Tibial nerve (tissue), 4 donors: ENCODE measurements at places on chromosomes 12 and 14. TPM values are rescaled to one million over a fixed set of nuclear protein-coding genes. Genes with fewer than 3 reads are reported as not detected.

DNA sequence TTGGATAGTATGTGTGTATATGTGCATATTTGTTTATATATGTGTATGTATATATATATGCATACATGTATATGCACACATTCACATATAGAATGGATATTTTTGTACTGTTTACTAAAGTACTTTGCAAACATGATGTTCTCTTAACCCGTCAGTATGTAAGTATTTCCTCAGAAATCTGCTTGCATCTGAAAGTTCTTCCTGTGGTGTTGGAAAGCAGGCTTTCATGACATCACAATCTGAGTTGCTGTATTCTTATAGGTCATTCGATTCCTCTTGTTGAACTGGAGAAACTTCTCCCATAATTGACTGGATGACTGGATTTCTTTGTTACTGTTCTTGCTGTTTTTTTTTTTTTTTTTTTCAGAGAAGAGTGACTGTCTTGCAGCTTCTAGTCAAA is 29.1 kb downstream of the GABARAPL1 start:
- no peak for DNase-seq

The AVPR1A gene
- 4.8 TPM for total RNA-seq

GRCh38 chr12:99029511-99030271 is 384.6 kb downstream of the APAF1 start:
- no peak for DNase-seq

DNA sequence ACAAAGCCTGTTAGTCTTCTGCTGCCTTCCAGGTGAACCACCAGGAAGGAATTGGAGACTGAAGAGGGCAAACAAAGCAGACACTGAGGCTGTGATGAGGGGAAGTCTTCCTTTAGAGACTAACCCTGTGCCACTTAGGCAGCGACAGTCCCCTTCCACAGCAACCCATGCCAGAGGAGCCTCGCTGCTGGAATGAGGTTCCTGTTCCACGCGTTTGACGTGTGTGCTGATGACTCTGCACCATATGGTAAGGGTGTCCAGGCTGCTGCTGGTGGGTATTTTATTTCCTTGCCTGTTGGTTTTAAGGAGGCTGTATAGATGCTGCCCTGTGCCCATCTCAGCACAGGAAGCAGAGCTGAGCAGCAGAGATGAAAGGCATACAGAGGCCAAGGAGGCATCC is 361.9 kb upstream of the FKBP4 start:
- DNase-seq, result no peak

- DNase-seq, result no peak
Measured at GRCh38 chr14:63308723-63309317, 9.9 kb downstream of the GPHB5 start.

The RILPL2 gene
- total RNA-seq, result 5.2 TPM

The ABCB9 gene
- 5.1 TPM for total RNA-seq

The TEX22 gene
- total RNA-seq, result 1.3 TPM

DNA sequence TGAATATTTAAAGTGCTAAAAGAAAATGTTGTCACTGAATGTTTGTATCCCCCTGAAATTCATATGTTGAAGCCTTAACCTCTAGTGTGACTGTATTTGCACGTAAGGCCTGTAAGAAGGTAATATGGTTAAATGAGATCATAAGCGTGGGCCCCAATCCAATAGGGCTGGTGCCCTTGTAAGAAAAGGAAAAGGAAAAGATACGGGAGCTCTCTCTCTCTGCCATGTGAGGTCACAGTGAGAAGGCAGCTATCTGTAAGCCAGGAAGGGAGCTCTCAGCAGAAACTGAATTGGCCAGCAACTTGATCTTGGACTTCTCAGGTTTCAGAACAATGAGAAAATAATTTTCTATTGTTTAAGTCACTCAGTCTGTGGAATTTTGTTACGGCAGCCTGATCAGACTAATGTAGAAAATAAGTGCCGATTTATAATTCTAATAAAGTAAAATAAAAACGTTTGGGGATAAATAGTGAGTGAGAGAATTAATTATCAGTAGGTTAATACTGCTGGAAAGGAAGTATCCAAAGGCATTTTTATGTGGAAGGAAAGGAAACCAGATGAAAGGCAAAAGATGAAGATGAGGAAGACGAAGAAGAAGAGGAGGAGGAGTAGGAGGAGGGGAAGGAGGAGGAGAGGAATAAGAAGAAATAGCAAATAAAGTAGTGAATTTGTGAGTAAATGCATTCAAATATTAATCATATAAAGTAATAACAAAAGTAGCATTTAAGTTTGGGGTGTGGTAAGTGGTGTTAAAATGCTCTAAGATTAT is 188.5 kb upstream of the KRR1 start:
- no peak for DNase-seq

The ARHGAP9 gene
- total RNA-seq, result 16.1 TPM
